Stimulated activated CD4-positive, alpha-beta T cell treated with anti-CD3 and anti-CD28 coated beads, TNF-alpha, amount 100 ng/mL, for 24 hours (primary cell): ENCODE measurements at places on chromosomes 12 and 14.

DNA sequence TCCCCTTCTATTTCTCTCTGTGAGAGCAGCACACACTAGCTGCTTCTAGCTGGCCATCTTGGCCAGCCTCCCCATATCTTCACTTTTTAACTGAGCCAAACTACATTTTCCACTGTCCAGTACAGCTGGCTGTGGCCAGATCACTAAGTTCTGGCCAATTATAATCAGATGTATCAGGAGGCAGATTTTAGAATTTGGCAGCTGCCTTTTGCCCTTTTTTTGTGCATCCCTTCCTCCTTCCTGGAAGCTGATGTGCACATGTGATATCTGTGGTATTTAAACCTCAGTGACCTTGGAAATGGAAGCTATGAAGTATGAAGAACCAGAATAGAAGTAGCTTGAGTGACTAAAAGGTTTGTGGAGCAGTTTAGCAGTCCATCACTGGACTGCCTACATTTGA is 49.8 kb upstream of the ANO6 start:
- no peak for DNase-seq

- DNase-seq: no peak
Observed at GRCh38 chr14:34024768-34025144, 73.9 kb upstream of the EGLN3 start.

- no peak for DNase-seq
Observed at GRCh38 chr14:89474464-89474863, 57.4 kb upstream of the FOXN3 start.

DNA sequence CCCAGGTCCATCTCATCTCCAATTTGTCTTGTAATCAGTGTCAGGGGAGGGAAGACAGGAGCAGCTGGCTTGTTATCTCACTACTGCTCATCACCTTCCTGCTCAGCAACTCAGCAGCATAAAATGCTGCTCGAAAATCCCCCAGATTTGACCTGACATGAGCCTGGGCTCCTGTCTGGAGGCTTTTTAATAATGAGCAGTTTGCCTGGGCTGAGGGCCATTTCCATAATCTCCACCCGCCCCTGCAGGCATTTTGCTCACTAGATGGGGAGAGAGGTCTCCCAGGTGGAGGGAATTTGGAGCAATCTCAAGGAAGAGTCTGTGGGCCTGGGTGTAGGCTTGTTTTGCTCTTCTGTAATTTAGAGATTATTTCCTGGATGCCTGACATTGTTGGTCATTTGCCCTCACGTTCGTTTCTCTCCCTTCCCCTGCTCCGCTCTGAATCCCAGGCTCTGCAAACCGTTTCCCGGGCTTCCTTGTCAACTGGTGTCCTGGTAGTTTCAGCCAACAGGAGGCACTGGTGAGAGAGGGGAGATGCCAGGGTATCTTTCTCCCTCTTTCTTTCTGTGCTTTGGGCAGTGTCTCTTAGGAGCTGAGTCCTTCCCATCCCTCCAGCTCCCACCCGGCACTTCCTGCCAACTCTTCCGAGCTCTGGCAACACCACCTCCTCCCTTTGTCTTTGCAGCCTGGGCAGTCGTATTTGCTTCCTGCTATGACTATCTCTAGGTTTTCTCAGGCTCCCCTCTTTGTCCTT is 299.2 kb downstream of the GLT1D1 start:
- DNase-seq: no peak

GRCh38 chr12:104294927-104295668 is 8.4 kb upstream of the EID3 start:
- no peak for DNase-seq

GRCh38 chr12:41552588-41552987 is 364.5 kb downstream of the PDZRN4 start:
- DNase-seq: no peak

DNA sequence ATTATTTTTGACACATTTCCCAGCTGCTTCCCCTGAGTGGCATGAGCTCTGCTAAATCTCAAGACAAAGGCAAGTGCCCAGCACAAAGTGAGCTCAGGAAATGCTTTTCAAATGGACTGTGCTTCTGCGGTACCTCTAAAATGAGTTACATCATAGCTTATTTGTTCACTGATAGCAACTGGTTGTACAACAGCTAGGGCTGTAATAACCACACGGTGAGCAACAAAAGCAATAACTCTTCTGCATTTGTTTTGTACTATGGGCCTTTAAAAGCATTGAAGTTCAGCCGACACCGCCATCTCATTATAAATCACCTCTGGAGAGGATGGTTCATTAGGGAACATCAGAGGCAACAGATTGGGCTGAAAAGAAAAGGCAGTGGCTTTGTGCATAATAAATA is 475.0 kb downstream of the GLT1D1 start:
- no peak for DNase-seq

DNA sequence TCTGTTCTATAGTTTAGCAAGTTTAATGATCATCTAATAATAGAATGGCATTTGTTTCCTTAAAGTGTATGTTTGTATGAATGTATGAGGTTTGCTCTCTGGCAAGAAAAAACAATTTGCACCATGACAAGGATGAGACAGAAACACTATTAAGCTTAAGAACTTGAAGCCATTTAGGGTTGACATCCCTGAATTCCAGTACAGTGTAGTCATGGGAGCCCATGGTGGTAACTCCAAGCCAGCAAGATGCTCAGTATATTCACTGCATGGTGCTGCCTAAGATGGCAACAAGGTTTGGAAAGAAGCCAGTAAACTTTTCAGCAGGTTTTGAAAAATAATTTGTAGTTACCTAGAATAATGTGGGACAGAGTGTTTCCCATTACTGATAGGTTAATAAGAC is 158.6 kb downstream of the PRIMA1 start:
- DNase-seq: no peak

DNA sequence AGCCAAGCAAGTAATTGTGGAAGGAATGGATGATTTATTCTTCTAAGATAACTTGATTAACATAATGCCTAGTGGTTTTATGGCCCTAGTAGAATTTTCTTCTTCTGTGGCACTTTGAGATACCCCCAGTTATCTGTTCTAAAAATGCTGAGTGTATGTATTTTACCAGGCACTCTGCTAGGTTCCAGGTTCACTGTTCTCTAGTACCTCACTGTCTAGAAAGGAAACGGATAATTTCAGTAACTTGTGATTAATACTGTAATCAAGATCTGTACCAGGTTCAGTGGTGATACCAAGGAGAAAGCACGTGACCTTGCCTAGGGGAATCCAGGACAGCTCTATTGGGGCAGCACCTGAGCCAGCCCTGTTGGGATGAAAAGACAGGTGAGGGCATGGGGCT is 8.0 kb downstream of the ANO6 start:
- DNase-seq: no peak

DNA sequence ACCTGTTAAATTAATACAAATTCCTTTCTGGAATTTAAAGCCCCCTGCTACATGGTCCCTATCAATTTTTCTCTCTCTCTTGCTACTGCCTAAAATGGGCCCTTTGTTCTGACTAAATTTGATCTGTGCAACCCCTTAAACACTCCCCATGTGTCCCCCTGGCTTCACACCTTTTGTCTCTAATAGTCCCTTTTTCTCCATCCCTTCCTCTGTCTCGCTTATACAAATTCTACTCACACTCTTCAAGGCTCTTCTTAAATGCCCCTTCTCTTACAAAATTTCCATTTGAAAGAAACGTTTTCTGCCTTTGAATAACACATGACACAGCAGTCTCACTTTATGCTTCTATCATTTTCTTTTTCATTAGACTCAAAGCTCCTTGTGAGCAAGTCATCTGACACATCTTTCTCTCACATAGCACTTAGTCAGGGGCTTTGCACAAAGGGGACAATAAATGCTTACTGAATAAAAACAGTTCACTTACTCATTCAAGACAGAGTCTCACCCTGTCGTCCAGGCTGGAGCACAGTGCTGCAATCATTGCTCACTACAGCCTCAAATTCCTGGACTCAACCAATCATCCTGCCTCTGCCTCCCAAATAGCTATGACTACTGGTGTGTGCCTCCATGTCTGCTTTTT is 41.5 kb upstream of the NR2C1 start:
- no peak for DNase-seq

GRCh38 chr14:69137843-69138535 is 14.9 kb downstream of the DCAF5 start:
- DNase-seq: no peak

GRCh38 chr12:105706321-105706972 is 376.0 kb downstream of the C12orf75 start:
- DNase-seq: no peak

DNA sequence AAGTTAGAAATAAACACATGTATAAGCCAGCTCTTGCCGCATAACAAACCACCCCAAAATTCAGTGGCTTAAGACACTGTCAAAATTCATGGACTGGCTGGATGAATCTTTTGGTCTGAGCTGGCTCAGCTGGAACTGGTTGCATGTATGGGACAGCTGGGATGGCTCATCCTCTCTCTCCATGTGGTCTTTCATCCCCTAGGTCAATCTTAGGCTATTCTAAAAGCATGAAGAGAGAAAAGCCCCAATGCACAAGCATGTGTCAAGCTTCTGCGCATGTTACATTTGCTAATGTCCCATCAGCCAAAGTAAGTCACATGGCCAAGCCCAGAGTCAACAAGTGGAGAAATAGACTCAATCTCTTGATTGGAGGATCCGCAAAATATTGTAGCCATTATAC is 71.0 kb downstream of the DRAM1 start:
- no peak for DNase-seq

DNA sequence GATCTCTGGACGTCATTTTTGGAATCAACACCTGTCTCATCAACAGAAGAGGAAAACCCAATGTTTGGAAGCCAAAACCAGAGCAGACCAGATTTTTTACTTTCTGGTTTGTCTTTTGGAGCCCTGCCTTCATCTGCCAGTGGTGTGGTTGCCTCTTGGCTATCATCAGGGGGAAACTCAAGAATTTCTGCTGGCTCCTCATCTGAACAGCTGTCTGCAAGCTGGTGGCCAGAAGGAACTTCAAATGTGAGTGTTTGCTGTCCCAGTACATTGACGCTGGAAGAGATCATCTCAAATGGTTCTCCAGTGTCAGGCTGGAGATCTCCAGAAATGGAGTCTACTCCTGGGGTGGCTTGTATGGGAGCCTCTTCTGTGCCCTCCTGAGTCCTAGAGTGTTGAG is 13.8 kb downstream of the PLD4 start:
- DNase-seq: no peak

- no peak for DNase-seq
Observed at GRCh38 chr12:19792028-19792427, 352.7 kb downstream of the AEBP2 start.

DNA sequence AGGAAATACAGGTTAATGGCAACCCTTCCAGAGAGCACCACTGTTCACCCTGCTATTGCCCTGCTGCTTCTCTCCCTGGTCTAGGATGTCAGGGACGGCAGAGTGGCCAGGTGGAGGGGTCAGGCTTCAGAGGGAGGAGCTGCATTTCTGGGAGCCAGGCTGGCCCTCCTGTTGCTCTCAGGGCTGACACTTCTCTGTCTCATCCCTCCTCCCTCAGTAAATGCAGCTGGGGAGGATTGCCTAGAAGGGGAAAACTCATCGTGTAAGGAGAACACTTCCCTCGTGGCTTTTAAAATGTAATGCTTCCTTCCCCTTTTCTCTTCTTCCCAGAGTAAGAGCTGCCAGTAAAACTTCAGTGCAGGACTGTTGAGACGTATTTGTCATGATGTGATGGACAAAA is 20.8 kb downstream of the SUSD6 start:
- DNase-seq: no peak

- peak; percentile 46 for DNase-seq
Observed at GRCh38 chr12:44774815-44775411, 101.2 kb downstream of the NELL2 start.

- no peak for DNase-seq
Observed at GRCh38 chr12:52130711-52131110, 51.2 kb downstream of the SMIM41 start.

- no peak for DNase-seq
Observed at GRCh38 chr12:132771126-132771838, 9.7 kb upstream of the ANKLE2 start.

DNA sequence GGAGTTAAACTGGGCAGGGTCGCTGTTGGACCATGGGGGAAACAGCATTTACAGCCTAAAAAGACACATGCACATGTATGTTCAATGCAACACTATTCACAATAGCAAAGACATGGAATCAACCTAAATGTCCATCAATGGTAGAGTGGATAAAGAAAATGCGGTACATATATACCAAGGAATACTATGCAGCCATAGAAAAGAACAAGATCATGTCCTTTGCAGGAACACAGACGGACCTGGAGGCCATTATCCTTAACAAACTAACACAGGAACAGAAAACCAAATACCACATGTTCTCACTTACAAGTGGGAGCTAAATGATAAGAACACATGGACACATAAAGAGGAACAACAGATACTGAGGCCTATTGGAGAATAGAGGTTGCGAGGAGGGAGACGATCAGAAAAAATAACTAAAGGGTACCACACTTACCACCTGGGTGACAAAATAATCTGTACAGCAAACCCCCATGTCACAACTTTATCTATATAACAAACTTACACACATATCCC is 25.0 kb upstream of the SRP54 start:
- DNase-seq: no peak
